ENCODE measurements at places on chromosomes 16 and 17. TPM values are rescaled to one million over a fixed set of nuclear protein-coding genes. Genes with fewer than 3 reads are reported as not detected.

The SLFN13 gene
- 0.49 TPM for total RNA-seq

GRCh38 chr16:21568502-21569189, 30.7 kb upstream of the METTL9 start:
- no peaks in the 10 kb centered on the region for H3K36me3 ChIP-seq
- no peak overlapping the region for H3K4me3 ChIP-seq
- no peak for DNase-seq
- H3K27me3 ChIP-seq, result peaks cover 27% of the 10 kb centered on the region
- H3K4me1 ChIP-seq, result no peaks in the 10 kb centered on the region

DNA sequence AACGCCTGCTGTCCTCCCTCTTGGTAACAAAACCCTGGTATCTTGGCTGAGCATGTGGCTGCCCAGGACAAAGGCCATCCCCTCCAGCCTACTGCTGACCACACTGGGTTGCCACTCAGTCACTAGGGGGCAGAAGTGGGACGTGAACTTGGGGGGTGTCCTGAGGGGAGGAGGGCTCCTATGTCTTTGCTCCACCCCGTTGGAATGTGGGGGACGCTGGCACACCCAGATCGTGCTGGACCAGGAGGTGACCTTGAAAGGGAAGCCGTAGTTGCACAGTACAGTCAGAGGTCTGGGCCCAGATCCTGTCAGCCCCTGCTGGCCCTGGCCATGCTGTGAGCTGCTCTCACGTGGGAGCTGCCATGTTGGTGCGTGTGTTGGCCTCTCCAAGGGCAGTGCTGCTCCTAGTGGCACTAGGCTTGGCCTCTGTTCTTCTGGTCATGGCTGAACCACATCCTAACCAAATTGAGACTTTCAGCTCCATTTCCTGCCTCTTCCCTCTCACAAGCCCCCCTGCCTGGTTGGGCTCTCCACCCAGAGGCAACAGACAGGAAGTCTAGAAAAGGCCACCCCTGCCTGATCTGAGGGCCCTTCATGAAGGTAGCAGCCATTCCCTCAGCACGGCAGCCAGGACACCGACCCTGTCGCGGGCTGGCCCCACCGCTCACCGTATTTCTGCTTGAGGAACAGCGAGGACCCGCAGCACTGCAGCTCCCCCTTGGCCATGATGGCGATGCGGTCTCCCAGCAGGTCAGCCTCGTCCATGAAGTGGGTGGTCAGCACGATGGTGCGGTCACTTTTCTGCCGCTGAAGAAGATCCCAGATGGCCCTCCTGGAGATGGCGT, 29.0 kb upstream of the RNPS1 start:
- peaks cover 40% of the 10 kb centered on the region for H3K36me3 ChIP-seq
- no peak overlapping the region for H3K4me3 ChIP-seq
- DNase-seq, result peak; percentile 86
- no peaks in the 10 kb centered on the region for H3K27me3 ChIP-seq
- peaks cover 6% of the 10 kb centered on the region for H3K4me1 ChIP-seq

DNA sequence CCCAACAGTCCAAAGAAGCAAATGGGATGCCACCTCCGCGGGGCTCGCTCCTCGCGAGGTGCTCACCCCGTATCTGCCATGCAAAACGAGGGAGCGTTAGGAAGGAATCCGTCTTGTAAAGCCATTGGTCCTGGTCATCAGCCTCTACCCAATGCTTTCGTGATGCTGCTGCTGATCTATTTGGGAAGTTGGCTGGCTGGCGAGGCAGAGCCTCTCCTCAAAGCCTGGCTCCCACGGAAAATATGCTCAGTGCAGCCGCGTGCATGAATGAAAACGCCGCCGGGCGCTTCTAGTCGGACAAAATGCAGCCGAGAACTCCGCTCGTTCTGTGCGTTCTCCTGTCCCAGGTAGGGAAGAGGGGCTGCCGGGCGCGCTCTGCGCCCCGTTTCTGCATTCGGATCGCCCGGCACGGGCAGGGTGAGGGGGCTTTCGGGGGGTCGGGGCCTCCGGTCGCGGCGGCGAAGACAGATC, at the start of gene CDH13:
Gene CDH13 (plus strand): TSS at position 179 of the 471 bp plus-strand sequence.
- H3K27ac ChIP-seq, result no peak within 1 kb of the TSS
- no peak for DNase-seq
- H3K4me3 ChIP-seq, result no peak within 1 kb of the TSS

The COIL gene
- 28.7 TPM for total RNA-seq

The CKLF gene
- total RNA-seq, result 84.8 TPM

The MGRN1 gene
- total RNA-seq, result 37.9 TPM

DNA sequence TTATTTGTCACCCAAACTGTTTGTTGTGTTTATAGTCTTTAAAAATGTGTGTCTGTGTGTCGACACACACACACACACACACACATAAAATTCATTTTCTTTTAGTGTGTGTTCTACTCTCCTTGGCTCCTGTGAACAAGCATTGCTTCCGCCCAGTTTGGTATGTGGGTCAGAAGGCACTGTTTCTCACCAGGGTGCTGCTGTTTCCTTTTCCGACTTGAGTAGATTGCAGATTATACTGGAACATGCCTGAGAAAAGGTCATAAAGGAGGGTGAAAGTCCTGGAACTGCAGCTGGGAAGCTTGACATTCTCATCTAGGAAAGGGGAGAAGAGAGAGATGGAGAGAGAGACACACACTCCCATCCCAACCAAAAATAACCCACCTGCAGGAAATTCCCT, 330.3 kb downstream of the BCAS3 start:
- H3K27me3 ChIP-seq, result no peaks in the 10 kb centered on the region
- no peak for DNase-seq
- no peak overlapping the region for H3K27ac ChIP-seq

The CA4 gene
- total RNA-seq, result 0.18 TPM

DNA sequence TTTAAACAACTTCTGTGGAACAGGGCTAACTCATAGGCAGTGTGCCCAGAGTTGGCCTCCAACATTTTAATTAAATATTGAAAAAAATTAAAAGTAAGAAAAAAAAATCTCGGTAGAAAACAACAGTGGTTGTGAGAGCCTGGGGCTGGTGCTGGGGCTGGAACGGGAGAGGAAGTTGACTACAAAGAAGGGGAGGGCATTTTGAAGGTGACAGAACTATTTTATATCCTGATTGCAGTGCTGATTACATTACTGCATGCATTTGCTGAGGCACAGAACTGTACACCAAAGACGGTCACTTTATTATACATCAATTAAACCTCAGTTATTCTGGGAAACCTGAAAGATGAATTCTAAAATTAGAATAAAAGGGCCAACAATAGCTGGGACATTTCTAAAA, 142.5 kb downstream of the PARN start:
- H3K4me1 ChIP-seq, result peaks cover 38% of the 10 kb centered on the region
- no peak for DNase-seq
- peaks cover under 1% of the 10 kb centered on the region for H3K36me3 ChIP-seq
- H3K4me3 ChIP-seq, result no peak overlapping the region

The TBC1D3C gene
- not detected for total RNA-seq

- no peaks in the 10 kb centered on the region for H3K36me3 ChIP-seq
- H3K4me1 ChIP-seq, result no peaks in the 10 kb centered on the region
- H3K27me3 ChIP-seq, result no peaks in the 10 kb centered on the region
These were observed 155.6 kb downstream of the STX8 start for GRCh38 chr17:9419932-9420453.

- no peak overlapping the region for H3K4me3 ChIP-seq
- no peak for DNase-seq
- peaks cover 24% of the 10 kb centered on the region for H3K4me1 ChIP-seq
- no peaks in the 10 kb centered on the region for H3K27me3 ChIP-seq
- peak overlapping the region; percentile 88 for H3K27ac ChIP-seq
These were observed 1.0 kb upstream of the YPEL3 start for GRCh38 chr16:30096862-30097563.

DNA sequence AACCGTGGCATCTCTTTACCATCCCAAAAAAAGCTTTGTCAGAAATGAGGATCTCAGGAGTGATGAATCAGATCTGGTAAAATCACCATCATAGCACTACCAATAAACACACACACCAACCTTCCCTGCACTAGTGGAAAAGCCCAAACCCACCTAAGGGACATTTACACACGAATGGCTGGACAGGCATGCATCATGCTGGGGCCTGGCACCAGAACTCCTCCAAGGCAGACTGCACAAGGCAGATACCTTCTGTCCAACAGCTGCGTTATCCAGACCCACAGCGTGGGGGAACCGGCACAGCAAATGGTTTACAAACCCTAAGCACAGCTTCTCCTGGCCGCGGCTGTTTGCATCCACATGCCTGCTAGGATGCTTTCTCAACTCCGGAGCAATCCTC, 2.8 kb downstream of the ASIC2 start:
- DNase-seq, result no peak
- peaks cover 7% of the 10 kb centered on the region for H3K27me3 ChIP-seq
- H3K4me3 ChIP-seq, result no peak overlapping the region
- no peaks in the 10 kb centered on the region for H3K36me3 ChIP-seq

The MYH8 gene
- total RNA-seq, result not detected

GRCh38 chr17:75506134-75506533, 9.2 kb downstream of the CASKIN2 start:
- no peaks in the 10 kb centered on the region for H3K4me1 ChIP-seq
- H3K27me3 ChIP-seq, result no peaks in the 10 kb centered on the region
- no peak overlapping the region for H3K4me3 ChIP-seq
- H3K27ac ChIP-seq, result no peak overlapping the region

- no peaks in the 10 kb centered on the region for H3K27me3 ChIP-seq
- peaks cover 34% of the 10 kb centered on the region for H3K4me1 ChIP-seq
- H3K27ac ChIP-seq, result no peak overlapping the region
- H3K4me3 ChIP-seq, result no peak overlapping the region
- peaks cover 50% of the 10 kb centered on the region for H3K36me3 ChIP-seq
These were observed 15.1 kb downstream of the GJD3 start for GRCh38 chr17:40349477-40349894.

DNA sequence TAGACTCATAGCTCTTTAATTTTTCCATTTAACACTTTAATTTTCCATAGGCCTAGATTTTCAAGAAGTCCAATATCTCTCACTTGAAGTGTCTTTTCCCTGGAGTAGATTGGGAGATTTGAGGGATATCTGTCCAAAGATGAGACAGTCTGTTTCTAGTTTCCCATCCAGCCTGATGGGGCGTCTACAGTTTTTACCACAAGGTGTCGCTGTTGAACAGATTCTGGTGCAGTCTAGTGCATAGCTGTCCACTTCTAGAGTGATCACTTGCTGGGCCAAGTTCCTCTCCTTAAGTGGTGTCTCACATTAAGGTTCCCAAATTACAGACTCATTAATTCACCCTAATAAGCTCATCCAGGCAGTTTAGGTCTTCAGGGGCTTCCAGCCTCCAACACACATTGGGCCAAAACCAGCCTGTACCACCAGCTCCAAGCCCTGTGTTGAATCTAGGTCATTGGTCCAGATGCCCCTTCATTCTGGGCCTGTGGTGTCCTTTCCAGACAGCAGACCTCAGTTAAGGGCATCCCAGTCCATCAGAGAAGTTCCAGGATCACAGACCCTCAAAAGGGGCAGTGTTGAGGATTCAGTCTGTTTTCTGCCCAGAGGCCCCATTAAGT, 9.4 kb downstream of the SNX20 start:
- H3K4me3 ChIP-seq, result no peak overlapping the region
- DNase-seq, result peak; percentile 45
- H3K36me3 ChIP-seq, result no peaks in the 10 kb centered on the region
- H3K27me3 ChIP-seq, result no peaks in the 10 kb centered on the region

DNA sequence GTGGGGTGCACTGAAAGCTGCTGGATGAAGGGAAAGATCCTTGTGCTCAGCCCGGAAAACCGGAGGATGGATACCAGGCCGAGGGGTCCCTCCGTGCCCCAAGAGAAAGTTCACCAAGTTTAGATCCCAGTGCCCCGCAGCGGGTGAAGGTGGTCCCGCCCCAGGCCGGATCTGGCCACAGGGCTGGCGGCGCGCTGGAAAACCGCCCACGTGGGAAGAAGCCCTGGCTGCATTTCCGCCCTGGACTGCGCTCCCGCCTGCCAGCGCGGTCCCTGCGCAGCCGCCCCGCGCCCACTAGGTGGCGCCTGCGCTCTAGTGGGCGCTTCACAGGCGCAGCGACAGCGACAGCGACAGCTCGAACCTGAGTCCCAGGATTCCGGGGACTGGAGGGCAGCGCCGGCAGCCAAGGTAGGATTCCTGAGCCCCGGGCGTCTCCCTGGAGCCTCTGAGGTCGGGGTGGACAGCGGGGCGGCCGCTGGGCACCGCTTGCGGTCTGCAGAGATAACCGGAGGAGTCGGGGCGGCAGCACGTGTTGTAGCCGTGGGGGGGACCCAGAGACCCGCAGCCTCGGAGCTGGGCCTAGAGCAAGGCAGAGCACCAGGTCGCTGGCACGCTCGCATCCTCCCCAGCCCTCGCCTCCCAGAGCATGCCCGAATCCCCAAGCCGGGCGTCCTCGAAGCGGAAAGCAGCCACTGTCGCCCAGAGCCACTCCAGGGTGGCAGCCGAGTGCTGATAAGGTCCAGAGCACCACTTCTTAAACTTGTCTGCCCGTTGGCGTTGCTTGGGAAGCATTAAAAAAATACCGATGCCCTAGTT, at the start of gene CHD9:
Gene CHD9 (plus strand): TSS at position 322 of the 816 bp plus-strand sequence. CDS start 101,099 bp downstream, outside the sequence.
- H3K4me3 ChIP-seq, result peak within 1 kb of the TSS; percentile 78
- H3K36me3 ChIP-seq, result peaks cover 17% of the 10 kb centered on the region
- no peaks in the 10 kb centered on the region for H3K27me3 ChIP-seq
- peaks cover 24% of the 10 kb centered on the region for H3K4me1 ChIP-seq
- DNase-seq, result peak; percentile 88

The PRSS21 gene
- total RNA-seq, result 121 TPM

DNA sequence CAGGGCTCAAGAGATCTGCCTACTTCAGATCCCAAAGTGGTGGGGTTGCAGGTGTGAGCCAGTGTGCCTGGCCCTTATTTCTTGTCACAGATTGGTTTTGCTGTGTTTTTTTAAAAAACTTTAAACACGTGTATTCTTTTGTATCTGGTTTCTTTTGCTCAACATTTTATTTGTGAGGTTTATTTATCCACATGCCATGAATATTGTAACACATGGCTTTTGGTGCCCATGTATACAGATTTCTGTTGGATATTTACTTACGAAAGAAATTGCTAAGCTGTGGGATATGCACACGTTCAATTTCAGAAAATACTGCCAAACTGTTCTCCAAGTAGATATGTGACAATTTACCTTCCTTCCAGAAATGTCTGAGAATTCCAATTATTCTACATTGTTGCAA, 18.7 kb upstream of the IL34 start:
- H3K4me3 ChIP-seq, result no peak overlapping the region
- no peak overlapping the region for H3K27ac ChIP-seq

GRCh38 chr16:67649494-67649931, 4.6 kb downstream of the CARMIL2 start:
- no peak overlapping the region for H3K4me3 ChIP-seq
- H3K36me3 ChIP-seq, result no peaks in the 10 kb centered on the region
- no peak for DNase-seq
- no peak overlapping the region for H3K27ac ChIP-seq

GRCh38 chr17:63476854-63477479, at the start of gene ACE:
Gene ACE, plus strand, starts transcription at chr17:63477061. Its CDS starts 34 bp downstream, at chr17:63477095.
- H3K4me3 ChIP-seq, result peak within 1 kb of the TSS; percentile 45
- peak; percentile 80 for DNase-seq
- no peaks in the 10 kb centered on the region for H3K36me3 ChIP-seq
- H3K4me1 ChIP-seq, result peaks cover 46% of the 10 kb centered on the region

DNA sequence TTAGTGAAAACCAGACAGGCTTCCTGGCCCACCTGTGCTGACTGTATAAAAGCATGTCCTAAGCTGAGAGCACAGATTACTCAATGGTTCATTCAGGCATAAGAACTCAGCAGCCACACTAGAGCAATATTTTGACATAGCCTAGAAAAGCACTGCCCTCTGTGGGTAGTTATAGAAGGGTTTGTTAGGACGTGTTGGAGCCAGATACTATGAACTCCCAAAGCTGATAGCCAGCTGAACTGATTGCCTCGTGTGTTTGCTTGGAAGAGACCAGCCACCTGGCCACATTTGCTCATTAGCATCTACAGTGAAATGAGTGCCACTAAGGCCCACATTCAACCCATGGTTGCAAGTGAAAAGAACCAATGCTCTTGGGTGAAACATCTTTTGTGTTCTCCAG, 30.8 kb upstream of the ABCA5 start:
- no peak overlapping the region for H3K4me3 ChIP-seq
- H3K36me3 ChIP-seq, result no peaks in the 10 kb centered on the region
- no peaks in the 10 kb centered on the region for H3K4me1 ChIP-seq
- H3K27me3 ChIP-seq, result no peaks in the 10 kb centered on the region

The KRT36 gene
- not detected for total RNA-seq

The LAT gene
- total RNA-seq, result 4.2 TPM

The NPIPB9 gene
- total RNA-seq, result 1.4 TPM

Measured in K562 (cell line).